ENCODE measurements at places on chromosomes 4 and X.

- no peak for DNase-seq
Observed at GRCh38 chr4:105808750-105809041, 86.6 kb upstream of the NPNT start.

GRCh38 chrX:1657367-1658070 is 42.7 kb downstream of the ASMT start:
- DNase-seq: no peak

DNA sequence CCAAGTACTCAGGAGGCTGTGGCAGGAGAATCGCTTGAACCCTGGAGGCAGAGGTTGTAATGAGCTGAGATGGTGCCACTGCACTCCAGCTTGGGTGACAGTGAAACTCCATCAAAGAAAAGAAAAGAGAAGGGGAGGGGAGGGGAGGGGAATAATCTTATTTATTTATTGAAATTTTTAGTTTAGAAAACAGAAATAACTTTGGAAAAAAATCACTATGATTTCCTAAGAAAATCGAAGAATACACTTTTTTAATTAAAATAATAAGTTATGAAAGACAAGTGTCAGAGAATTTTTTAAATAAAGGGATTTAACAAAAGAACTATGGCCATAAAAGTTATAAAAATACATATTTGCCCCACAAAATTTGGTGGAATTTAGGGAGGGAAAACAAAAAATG is 836.9 kb upstream of the HS3ST1 start:
- no peak for DNase-seq

GRCh38 chr4:64713256-64713840 is 304.1 kb upstream of the TECRL start:
- peak; percentile 9 for DNase-seq

DNA sequence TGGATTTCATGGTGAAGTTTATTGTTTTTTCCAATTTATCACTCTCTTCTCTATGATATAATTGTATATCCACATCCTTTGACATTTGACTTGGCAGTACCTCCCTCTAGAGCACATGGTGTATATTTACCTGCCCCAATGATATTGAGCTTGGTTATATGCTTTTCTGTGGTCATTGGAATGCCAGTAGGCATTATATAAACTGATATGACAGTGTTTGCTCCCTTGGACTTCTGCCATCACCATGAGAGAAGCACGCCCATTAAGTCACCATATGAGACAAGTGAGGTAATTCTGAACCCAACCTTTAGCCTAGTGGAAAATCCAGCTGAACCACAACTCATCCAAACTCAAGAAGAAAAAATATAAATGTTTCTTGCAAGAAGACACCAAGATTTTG is 2761.5 kb downstream of the ARAP2 start:
- DNase-seq: no peak

GRCh38 chrX:104318330-104319009 is 63.7 kb upstream of the ESX1 start:
- DNase-seq: peak; percentile 33

DNA sequence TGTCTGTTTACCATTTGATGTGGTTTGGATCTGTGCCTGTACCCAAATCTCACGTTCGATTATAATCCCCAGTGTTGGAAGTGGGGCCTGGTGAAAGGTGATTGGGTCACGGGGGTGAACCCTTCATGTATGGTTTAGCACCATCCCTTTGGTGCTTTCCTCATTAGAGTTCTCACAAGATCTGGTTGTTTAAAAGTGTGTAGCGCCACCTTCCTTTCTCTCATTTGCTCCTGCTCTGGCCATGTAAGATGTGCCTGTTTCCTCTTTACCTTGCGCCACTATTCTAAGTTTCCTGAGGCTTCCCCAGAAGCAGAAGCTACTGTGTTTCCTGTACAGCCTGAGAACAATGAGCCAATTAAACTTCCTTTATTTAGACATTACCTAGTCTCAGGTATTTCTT is 610.7 kb upstream of the ADGRL3 start:
- no peak for DNase-seq

Measured in Caco-2 (cell line).